Tibial nerve (tissue), 4 donors: ENCODE measurements at places on chromosomes 3 and 15. TPM values are rescaled to one million over a fixed set of nuclear protein-coding genes. Genes with fewer than 3 reads are reported as not detected.

DNA sequence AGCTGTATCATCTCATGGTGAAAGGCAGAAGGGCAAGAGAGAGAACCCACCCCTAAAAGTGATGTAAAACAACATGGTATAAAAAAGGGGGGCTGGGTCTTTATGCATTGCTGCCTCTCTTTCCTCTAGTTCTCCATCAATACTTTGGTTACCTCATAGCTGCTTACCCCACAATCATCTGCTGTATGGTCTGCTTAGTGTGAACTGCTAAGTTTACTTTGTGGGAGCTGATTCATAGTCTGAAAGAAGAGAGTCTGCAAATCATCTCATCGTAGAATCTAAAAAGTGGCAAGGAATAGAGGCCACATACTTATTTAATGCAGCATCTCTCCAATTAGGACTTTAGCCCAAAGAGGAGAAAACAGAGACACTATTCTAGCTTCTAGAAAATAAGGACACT lies 546.8 kb downstream of the GBE1 start:
- DNase-seq = no peak
- no peaks in the 10 kb centered on the region for H3K36me3 ChIP-seq
- no peaks in the 10 kb centered on the region for H3K27me3 ChIP-seq
- H3K4me3 ChIP-seq = no peak overlapping the region

- H3K4me1 ChIP-seq = peaks cover 6% of the 10 kb centered on the region
- no peaks in the 10 kb centered on the region for H3K27me3 ChIP-seq
- DNase-seq = no peak
- H3K27ac ChIP-seq = no peak overlapping the region
- peaks cover 5% of the 10 kb centered on the region for H3K36me3 ChIP-seq
These were observed 53.7 kb downstream of the PIK3CB start for GRCh38 chr3:138781012-138781470.

Gene TMEM40
- total RNA-seq = not detected

DNA sequence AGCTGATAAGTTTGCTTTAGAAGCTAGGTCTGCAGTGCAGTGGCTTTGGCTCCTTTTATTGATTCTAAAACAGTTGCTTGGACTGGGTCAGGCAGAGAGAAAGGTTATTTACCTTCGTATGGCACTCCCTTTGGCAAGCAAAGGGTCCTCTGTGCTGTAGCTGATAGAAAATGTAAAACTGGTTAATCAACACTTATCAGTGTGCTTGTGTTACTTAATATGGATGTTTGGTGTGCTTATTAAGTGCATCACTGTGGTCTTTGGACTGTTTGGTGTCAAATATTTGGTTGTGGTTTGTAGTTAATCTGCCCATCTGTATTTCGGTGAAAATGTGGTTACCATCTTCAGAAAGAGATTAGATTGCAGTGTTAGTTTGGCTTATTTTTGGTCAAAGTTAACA lies 16.0 kb downstream of the UBE2E2 start:
- H3K27me3 ChIP-seq = no peaks in the 10 kb centered on the region
- H3K4me1 ChIP-seq = no peaks in the 10 kb centered on the region
- no peak overlapping the region for H3K4me3 ChIP-seq
- H3K27ac ChIP-seq = no peak overlapping the region
- no peak for DNase-seq

Gene RHOV
- total RNA-seq = 0.60 TPM

DNA sequence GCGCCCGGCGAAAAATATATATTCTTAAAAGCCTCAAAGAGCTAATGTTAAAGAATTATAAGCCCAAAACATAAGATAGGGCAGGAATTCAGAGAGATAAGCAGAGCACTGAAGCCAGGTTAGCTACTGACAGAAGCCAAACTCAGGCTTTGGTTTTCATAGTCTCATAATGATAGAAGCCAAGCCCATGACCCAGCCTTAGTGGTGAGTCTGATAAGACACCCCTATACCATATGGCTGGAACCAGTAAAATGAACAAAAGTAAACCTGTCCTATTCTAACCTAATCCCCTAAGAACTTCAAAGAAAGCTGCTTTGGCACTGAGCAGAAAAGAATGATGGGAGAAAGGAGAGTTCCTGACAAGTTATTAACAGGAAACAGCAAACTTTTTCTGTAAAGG lies 25.9 kb downstream of the MYO9A start:
- H3K27ac ChIP-seq = no peak overlapping the region
- no peaks in the 10 kb centered on the region for H3K27me3 ChIP-seq
- H3K4me3 ChIP-seq = no peak overlapping the region
- DNase-seq = no peak
- no peaks in the 10 kb centered on the region for H3K36me3 ChIP-seq

DNA sequence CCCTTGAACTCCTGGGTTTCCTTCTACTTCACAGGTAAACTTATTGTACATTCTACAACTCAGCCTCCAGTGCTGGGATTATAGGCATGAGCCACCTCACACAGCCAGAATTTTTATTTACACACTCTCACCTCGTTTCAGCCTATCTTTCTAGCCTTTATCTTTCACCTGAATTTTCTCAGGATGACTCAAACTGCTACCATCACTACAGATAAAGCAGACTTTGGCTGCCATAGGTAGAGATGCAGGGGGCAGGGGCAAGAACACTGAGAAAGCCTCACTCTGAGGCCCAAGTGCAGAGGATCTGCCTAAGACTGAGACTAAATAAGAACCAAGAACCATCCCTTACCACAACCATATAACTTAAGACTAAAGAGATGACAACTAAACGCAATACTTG lies 59.0 kb downstream of the ETFA start:
- H3K27ac ChIP-seq = no peak overlapping the region
- no peaks in the 10 kb centered on the region for H3K36me3 ChIP-seq
- no peaks in the 10 kb centered on the region for H3K4me1 ChIP-seq
- H3K27me3 ChIP-seq = no peaks in the 10 kb centered on the region
- H3K4me3 ChIP-seq = no peak overlapping the region

Gene NANOGP8
- total RNA-seq = 9.4 TPM

Gene AMOTL2
- total RNA-seq = 233 TPM

Gene LDHAL6B
- not detected for total RNA-seq

- H3K36me3 ChIP-seq = no peaks in the 10 kb centered on the region
- H3K4me1 ChIP-seq = no peaks in the 10 kb centered on the region
- DNase-seq = no peak
These were observed 15.9 kb upstream of the ACTL6A start for GRCh38 chr3:179546814-179547241.

DNA sequence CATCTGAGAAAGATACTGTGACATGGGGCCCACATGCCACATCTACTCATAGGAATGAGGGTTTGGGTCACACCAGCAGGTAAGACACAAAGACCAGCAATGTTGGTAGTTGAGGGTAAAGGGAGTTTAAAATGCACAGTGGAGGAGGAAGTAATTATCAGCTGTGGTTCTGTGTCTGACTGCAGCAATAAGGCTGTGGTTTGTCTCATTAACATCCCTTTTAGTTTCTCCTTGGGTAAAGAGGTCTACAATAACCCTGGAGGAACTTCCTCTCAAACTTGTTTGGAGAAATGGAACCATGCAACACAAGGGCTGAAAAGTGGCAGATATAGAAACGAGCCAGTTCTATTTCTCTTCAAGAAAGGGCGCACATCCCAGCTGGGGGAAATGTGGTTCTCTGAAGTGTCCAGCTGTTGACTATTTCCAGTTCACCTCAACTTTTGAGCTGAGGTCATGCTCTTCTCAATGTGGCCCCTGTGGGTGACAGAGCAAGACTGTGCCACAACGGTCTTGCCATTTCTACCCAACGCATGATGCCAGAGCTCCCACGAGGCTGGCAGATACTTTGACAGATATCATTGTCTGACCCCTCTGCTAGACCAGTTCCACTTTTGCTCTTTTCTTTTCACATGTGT lies 234.3 kb downstream of the SQOR start:
- no peaks in the 10 kb centered on the region for H3K4me1 ChIP-seq
- H3K27me3 ChIP-seq = no peaks in the 10 kb centered on the region

DNA sequence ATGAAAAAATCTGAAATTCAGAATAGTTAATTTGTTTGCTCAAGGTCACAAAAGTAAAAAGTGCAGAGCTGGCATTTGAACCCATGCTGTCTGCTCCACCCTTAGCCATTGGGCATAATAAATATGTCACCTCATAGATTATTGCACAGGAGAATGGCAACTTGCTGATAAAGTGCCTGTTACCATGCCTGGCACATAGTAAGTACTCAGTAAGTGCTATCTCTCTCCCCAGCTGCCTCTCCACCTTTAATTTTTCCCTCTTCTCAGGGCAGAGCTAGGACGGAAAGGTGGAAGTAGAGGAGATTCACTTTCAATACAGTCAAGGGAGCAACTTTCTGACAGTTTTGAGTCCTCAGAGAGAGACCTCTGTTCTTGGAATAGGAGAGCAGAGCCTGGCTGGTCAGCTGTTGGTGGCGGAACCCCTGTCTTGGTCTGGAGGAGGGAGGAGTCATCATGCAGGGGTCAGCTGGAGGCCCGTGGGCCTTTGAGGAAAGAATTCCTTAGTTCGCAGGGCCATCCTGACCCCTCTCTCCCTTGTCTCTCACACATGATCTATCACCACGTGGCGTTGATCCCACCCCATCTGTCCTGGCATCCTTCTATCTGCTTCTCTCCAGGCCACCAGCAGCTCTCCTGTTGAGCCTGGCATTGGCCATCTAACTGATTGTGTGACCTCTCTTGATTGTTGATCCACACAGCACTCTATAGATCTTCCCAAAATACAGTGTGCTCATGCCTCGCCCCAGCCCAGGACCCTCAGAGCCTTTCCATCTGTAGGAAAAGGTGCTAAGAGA lies 149.3 kb downstream of the RPLP1 start:
- H3K36me3 ChIP-seq = no peaks in the 10 kb centered on the region
- no peak overlapping the region for H3K4me3 ChIP-seq
- no peaks in the 10 kb centered on the region for H3K4me1 ChIP-seq
- no peak for DNase-seq
- H3K27ac ChIP-seq = no peak overlapping the region
- H3K27me3 ChIP-seq = no peaks in the 10 kb centered on the region

DNA sequence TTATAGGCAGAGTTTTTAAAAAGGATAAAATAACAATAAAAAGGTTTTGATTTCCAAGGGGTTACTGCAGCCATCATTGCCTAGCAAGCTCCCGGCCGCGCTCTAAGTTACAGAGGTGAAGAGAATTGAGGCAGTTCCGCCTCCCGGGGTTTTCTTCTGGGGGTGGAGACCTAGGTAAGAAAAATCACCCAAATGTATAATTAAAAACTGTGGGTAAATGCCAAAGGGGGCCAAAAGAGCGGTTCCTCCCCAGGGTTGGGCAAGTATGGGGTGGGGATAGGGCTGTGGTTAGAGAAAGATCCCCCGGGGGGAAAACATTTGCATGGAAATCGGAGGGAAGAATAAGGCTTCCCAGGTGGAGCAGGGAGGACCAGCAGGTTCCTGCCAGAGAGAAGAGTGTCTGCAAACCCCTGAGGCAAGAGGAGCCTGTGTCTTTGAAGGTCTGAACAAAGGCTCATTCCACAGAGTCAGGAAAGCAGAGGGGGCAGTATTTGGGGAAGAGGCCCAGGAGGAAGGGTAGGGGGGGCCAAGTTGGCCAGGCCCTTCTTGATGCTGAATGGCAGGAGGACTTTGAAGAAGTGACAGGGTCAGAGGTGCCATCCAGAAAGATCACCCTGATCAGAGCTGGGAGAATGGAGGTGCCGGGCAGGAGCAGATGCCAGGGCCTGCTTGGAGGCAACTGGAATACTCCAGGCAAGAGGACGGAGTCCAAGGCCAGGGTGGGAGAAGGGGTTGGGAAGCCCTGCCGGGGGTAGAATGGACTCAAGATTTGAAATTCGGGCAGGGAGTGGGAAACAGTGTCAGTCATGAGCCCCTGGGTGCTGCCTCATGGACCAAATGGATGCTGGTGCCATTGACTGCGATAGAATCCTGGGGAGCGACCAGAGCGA lies 152.9 kb upstream of the RGMA start:
- H3K4me1 ChIP-seq = peaks cover 6% of the 10 kb centered on the region
- no peak for DNase-seq
- H3K27me3 ChIP-seq = no peaks in the 10 kb centered on the region
- no peak overlapping the region for H3K27ac ChIP-seq

Gene NR1I2
- total RNA-seq = not detected

DNA sequence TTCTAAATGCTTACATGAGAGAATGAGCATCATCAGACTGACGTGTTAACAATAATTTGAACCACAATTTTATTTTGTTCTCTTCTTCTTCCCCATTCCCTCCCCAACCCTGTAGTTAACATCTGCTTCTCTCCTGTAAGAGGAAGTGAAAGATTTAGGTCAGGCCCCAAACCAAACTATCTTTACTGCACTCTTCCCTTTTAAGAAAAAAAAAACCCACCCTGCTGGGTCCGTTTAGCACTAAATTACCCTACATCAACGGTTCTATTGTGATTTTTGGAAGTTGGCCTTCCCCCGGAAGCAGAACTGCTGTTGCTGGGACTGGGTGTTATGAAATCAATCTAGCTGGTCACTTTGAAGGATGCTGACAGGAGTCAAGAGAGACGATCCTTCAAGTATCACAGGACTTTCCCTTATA lies 49.4 kb downstream of the NFKBIZ start:
- no peaks in the 10 kb centered on the region for H3K36me3 ChIP-seq
- H3K27me3 ChIP-seq = no peaks in the 10 kb centered on the region
- DNase-seq = no peak
- no peaks in the 10 kb centered on the region for H3K4me1 ChIP-seq
- H3K4me3 ChIP-seq = no peak overlapping the region

GRCh38 chr15:31292391-31293015 lies 34.1 kb upstream of the KLF13 start:
- no peaks in the 10 kb centered on the region for H3K27me3 ChIP-seq
- peaks cover 38% of the 10 kb centered on the region for H3K4me1 ChIP-seq
- no peak overlapping the region for H3K27ac ChIP-seq
- H3K36me3 ChIP-seq = no peaks in the 10 kb centered on the region
- H3K4me3 ChIP-seq = no peak overlapping the region

Gene UBE2Q2
- total RNA-seq = 45.6 TPM

DNA sequence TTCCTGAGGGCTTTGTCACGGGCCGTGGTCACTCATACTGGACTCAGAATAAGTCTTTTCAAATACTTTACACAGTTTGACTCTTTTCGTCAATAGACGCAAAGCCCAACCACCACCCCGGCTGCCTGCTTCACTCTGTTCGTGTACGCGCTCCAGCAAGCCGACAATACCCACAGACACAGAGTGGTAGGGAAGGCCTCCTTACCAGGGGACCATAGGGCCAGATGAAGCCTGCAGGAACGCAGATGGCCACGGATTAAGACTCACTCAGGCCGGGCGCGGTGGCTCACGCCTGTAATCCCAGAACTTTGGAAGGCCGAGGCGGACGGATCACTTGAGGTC lies 29.7 kb downstream of the EFCAB12 start:
- no peaks in the 10 kb centered on the region for H3K36me3 ChIP-seq
- peaks cover 13% of the 10 kb centered on the region for H3K4me1 ChIP-seq
- H3K4me3 ChIP-seq = peak overlapping the region; percentile 69
- H3K27me3 ChIP-seq = no peaks in the 10 kb centered on the region
- peak overlapping the region; percentile 94 for H3K27ac ChIP-seq
- no peak for DNase-seq

- no peaks in the 10 kb centered on the region for H3K36me3 ChIP-seq
- H3K27ac ChIP-seq = no peak overlapping the region
- H3K27me3 ChIP-seq = no peaks in the 10 kb centered on the region
- no peak for DNase-seq
- no peaks in the 10 kb centered on the region for H3K4me1 ChIP-seq
These were observed 10.3 kb upstream of the IL12A start for GRCh38 chr3:159978353-159978752.

Gene ADGRG7
- total RNA-seq = not detected

- peaks cover 14% of the 10 kb centered on the region for H3K4me1 ChIP-seq
- no peaks in the 10 kb centered on the region for H3K27me3 ChIP-seq
- H3K36me3 ChIP-seq = no peaks in the 10 kb centered on the region
- no peak overlapping the region for H3K4me3 ChIP-seq
- no peak overlapping the region for H3K27ac ChIP-seq
These were observed 151.6 kb downstream of the IL5RA start for GRCh38 chr3:2958551-2958950.

- no peak overlapping the region for H3K4me3 ChIP-seq
- H3K36me3 ChIP-seq = no peaks in the 10 kb centered on the region
- no peak for DNase-seq
These were observed 1141.4 kb downstream of the TBL1XR1 start for GRCh38 chr3:176055836-176056235.

Gene GOLGA8N
- 13.0 TPM for total RNA-seq
